ENCODE measurements at places on chromosomes 13 and 19. TPM values are rescaled to one million over a fixed set of nuclear protein-coding genes. Genes with fewer than 3 reads are reported as not detected.

The OR7E24 gene
- total RNA-seq = not detected

The TEX29 gene
- total RNA-seq = 0.69 TPM

The CDC34 gene
- total RNA-seq = 90.4 TPM

The NTN5 gene
- total RNA-seq = 1.2 TPM

The IGFL3 gene
- 2.1 TPM for total RNA-seq

The KLK7 gene
- not detected for total RNA-seq

The CD33 gene
- total RNA-seq = 0.09 TPM

The ZFP14 gene
- total RNA-seq = 8.2 TPM

The OR7A5 gene
- total RNA-seq = not detected

The IRGC gene
- total RNA-seq = not detected

GRCh38 chr13:20369886-20370361 is 137.8 kb upstream of the GJB6 start:
- no peak overlapping the region for H3K4me3 ChIP-seq
- H3K27me3 ChIP-seq = no peaks in the 10 kb centered on the region
- no peak for DNase-seq
- H3K36me3 ChIP-seq = no peaks in the 10 kb centered on the region
- no peak overlapping the region for H3K27ac ChIP-seq
- H3K4me1 ChIP-seq = no peaks in the 10 kb centered on the region

DNA sequence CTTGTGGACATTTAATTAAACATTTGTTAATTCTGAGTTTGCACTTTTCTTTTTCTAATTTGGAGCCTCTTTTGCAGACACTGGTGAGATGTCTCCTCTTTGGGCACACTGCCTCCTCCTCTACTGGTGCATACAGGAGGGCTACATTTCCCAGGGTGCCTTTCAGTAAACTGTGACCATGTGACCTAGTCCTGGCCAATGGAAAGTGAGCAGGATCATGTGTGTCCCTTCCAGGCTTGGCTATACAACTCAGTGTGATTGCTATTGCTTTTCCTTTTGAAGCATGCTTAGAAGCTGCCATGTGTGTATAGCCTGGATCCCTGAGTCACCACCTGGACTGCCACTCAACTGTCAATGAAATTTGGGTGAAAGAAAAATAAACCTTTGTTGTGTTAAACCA is 4.5 kb downstream of the IZUMO2 start:
- no peaks in the 10 kb centered on the region for H3K27me3 ChIP-seq
- H3K27ac ChIP-seq = no peak overlapping the region
- no peaks in the 10 kb centered on the region for H3K4me1 ChIP-seq
- no peaks in the 10 kb centered on the region for H3K36me3 ChIP-seq

- H3K27me3 ChIP-seq = no peaks in the 10 kb centered on the region
- H3K4me1 ChIP-seq = peaks cover 3% of the 10 kb centered on the region
- no peak for DNase-seq
Measured at GRCh38 chr13:71906448-71906847, 39.4 kb upstream of the DACH1 start.

DNA sequence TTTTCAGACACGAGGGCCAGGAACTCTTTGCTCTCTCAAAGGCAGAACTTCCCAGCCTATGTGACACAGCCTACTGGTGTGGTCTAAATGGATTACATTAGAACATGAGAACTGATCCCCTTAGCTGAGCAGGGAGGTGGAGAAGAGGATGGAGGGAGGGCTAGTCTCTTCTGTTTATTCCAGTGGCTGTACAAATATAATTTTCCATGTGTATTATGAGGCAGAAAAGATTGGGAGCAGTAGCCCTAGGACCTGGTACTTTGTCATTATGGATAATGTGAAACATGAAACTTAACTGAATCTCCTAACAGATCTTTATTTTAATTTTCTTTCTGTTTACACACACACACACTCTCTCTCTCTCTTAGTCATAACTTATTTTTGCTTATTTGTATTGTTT is 82.1 kb downstream of the WDFY2 start:
- H3K27ac ChIP-seq = no peak overlapping the region
- no peaks in the 10 kb centered on the region for H3K27me3 ChIP-seq
- no peak for DNase-seq
- H3K4me3 ChIP-seq = no peak overlapping the region
- H3K4me1 ChIP-seq = no peaks in the 10 kb centered on the region

DNA sequence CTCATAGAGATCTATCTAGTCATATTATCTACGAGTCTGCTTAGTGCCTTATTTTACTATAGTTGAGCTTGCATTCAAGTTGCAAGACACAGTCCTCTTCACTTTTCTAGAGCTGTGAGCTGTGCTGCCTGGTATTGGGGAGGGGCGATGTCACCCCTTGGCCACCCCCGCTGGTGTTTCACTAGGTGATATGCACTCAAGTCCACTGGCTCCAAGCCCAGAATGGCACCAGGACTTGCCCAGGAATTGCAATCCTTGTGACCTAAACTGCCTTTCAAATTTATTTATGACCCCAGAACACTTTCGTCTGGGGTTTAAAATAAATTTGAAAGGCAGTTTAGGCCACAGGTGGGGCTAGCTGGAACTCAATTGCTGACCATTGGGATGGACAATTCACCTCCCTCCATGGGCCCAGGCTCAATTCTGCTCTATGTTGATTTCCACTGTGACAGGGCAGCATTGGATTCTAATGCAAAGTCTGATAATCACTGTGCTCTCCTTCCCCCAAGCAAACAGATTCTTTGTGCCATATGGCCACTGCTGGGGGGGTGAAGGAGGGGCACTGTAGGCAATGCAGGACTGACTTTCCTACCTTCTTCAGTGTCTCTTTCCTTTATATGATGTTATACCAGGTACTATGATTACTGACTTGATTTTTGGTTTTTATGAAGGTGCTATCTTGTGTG is 1244.2 kb upstream of the MIR17HG start:
- no peaks in the 10 kb centered on the region for H3K27me3 ChIP-seq
- no peaks in the 10 kb centered on the region for H3K4me1 ChIP-seq
- H3K27ac ChIP-seq = no peak overlapping the region
- DNase-seq = no peak
- no peak overlapping the region for H3K4me3 ChIP-seq

DNA sequence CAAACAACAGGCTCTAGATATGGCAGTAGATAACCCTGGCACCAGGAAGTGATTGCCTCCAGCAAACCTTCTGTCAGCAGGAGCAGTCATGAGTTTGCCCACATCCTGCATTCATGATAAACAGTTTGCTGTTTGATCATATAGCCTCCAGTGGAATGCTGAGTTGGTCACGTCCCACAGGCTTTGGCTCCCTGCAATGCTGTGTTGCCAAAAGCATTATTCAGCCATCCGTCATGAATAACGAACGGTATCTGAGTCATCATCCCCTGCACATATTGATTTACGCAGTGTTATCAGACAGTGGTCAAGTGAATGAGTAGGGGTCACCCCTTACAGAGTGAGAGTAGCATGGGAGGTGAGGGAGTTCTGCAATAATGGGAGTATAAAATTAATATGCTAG is 21.9 kb upstream of the ZNF432 start:
- DNase-seq = no peak
- no peaks in the 10 kb centered on the region for H3K27me3 ChIP-seq

GRCh38 chr13:102907016-102907756 is 61.4 kb downstream of the ERCC5 start:
- no peaks in the 10 kb centered on the region for H3K36me3 ChIP-seq
- no peak overlapping the region for H3K27ac ChIP-seq
- no peak overlapping the region for H3K4me3 ChIP-seq
- no peaks in the 10 kb centered on the region for H3K27me3 ChIP-seq

DNA sequence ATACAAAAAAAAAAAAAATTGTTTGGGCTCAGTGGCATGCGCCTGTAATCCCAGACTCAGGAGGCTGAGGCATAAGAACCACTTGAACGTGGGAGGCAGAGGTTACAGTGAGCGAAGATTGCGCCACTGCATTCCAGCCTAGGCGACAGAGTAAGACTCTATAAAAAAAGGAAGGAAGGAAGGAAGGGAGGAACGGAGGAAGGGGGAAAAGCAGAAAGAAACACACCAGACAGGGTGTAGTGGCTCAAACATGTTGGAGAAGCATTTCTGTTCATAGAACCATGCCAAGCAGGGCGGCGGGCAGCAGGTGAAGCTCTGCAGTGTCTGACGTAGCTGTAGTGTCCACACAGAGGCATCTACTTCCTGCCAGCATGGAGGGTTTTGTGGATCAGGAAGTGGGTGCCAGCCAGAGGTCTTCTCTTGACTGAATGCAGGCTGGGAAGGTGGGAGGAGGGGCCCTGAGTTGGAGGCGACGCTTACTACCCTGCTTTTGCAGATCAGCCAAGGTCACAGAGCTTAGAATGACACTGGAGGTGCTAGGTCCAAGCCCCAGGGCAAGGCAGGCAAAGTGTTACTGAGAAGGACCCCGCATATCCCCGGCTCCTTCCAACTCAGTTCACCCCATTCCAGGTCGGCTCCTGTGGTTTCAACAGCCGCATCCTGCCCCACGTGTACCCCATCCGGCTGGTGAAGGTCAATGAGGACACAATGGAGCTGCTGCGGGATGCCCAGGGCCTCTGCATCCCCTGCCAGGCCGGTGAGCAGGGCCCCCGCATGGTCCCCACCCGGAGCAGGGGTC is 11.6 kb upstream of the PGLS start:
- H3K4me3 ChIP-seq = no peak overlapping the region
- no peaks in the 10 kb centered on the region for H3K4me1 ChIP-seq
- peak; percentile 79 for DNase-seq
- peak overlapping the region; percentile 38 for H3K27ac ChIP-seq

- H3K27me3 ChIP-seq = no peaks in the 10 kb centered on the region
- peaks cover 4% of the 10 kb centered on the region for H3K4me1 ChIP-seq
- H3K36me3 ChIP-seq = no peaks in the 10 kb centered on the region
- DNase-seq = no peak
- H3K4me3 ChIP-seq = no peak overlapping the region
- no peak overlapping the region for H3K27ac ChIP-seq
Measured at GRCh38 chr13:104295537-104295936, 1229.3 kb upstream of the SLC10A2 start.

DNA sequence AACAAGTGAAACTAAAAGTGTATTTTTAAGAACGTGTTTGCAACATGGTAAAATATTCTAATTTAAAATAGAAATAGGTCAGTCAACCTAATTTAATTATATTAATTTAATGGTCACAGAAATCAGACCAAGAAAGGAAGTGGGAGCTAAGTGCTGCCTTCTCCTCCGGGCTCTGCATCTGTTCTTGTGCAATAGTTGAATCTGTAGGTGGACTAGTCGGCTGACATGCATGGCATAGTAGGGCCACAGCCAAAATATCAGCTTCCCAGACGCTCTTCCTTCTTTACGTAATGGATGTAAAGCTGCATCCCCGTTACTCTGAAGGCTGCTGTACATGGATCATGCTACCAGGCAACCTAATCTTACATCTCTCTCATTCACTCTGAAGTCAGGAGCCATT is 47.3 kb downstream of the COL4A1 start:
- no peak overlapping the region for H3K27ac ChIP-seq
- H3K4me1 ChIP-seq = no peaks in the 10 kb centered on the region
- no peak overlapping the region for H3K4me3 ChIP-seq
- H3K36me3 ChIP-seq = peaks cover 52% of the 10 kb centered on the region

GRCh38 chr19:35454663-35455062 is 6.6 kb downstream of the FFAR2 start:
- no peaks in the 10 kb centered on the region for H3K27me3 ChIP-seq
- no peak overlapping the region for H3K4me3 ChIP-seq
- no peak overlapping the region for H3K27ac ChIP-seq
- no peaks in the 10 kb centered on the region for H3K36me3 ChIP-seq
- H3K4me1 ChIP-seq = peaks cover 5% of the 10 kb centered on the region

GRCh38 chr13:40984668-40985366 is 34.3 kb downstream of the ELF1 start:
- no peaks in the 10 kb centered on the region for H3K4me1 ChIP-seq
- DNase-seq = no peak
- peaks cover 4% of the 10 kb centered on the region for H3K36me3 ChIP-seq
- no peak overlapping the region for H3K4me3 ChIP-seq
- no peaks in the 10 kb centered on the region for H3K27me3 ChIP-seq

DNA sequence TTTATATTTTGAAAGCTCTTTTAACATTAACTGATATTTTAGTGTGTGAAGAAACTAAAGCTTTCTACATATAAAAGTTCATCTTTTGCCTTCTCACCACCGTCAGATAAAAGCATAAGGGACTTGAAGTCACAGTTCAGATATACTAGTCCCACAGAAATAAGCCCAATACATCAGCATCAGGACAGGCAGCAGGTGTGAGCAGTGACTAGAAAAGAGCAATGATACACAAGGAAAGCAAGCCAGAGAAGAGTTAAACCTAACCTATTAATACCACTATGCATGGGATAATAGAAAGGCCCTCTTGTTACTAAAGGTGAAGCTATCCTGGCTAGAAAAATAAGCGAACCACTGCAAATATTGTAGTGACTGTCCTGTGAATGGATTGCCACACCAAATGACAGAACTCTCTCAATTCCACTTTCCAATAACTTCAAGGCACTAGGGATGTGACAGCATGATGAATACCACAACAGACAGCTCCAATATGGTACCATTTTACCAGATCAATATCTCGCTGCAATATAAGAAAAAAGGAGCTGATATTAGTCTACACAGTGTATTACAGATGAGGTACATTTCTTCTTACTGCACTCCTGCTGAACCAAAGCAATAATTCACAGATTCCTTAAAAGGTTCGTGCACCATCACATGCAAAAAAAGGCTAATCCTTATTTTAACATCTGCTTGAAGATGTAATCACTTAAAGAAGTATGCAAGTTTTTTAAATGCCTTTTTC is 114.1 kb downstream of the DACH1 start:
- no peak for DNase-seq
- no peaks in the 10 kb centered on the region for H3K36me3 ChIP-seq
- no peaks in the 10 kb centered on the region for H3K27me3 ChIP-seq
- peak overlapping the region; percentile 19 for H3K27ac ChIP-seq

- H3K4me1 ChIP-seq = no peaks in the 10 kb centered on the region
- H3K4me3 ChIP-seq = no peak overlapping the region
- no peaks in the 10 kb centered on the region for H3K36me3 ChIP-seq
Measured at GRCh38 chr13:51009597-51009996, 100.0 kb downstream of the RNASEH2B start.

DNA sequence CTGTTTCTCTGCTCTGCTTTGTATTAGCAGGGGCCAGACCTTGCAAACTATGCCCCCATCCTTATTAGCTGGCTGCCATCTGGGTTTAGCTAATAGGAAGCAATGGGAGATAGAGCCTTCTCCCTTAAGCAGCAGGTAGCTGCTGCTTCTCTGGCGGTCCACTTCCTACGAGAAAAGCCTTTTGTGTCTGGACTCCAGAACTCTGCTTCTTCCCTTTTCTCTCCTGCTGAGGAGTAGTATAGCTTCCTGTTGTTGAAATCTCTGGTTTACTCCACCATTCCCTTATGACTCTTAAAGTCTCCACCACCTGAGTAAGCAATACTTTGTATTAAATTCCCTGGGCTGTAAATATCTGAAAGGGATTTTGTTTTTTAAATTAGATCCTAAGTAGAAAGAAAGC is 147.1 kb downstream of the DNAJC15 start:
- H3K4me1 ChIP-seq = peaks cover 3% of the 10 kb centered on the region
- DNase-seq = no peak
- H3K27ac ChIP-seq = no peak overlapping the region
- no peaks in the 10 kb centered on the region for H3K27me3 ChIP-seq

GRCh38 chr19:44757735-44758505 is 9.4 kb downstream of the BCL3 start:
- peaks cover 4% of the 10 kb centered on the region for H3K36me3 ChIP-seq
- no peak overlapping the region for H3K27ac ChIP-seq
- peak overlapping the region; percentile 78 for H3K4me3 ChIP-seq
- peak; percentile 90 for DNase-seq
- peaks cover 41% of the 10 kb centered on the region for H3K27me3 ChIP-seq

- H3K27ac ChIP-seq = no peak overlapping the region
- H3K4me3 ChIP-seq = no peak overlapping the region
- no peak for DNase-seq
- H3K4me1 ChIP-seq = no peaks in the 10 kb centered on the region
- H3K27me3 ChIP-seq = no peaks in the 10 kb centered on the region
- no peaks in the 10 kb centered on the region for H3K36me3 ChIP-seq
Measured at GRCh38 chr19:9547870-9548269, 9.4 kb upstream of the ZNF426 start.

- no peaks in the 10 kb centered on the region for H3K4me1 ChIP-seq
- no peak overlapping the region for H3K4me3 ChIP-seq
- no peaks in the 10 kb centered on the region for H3K27me3 ChIP-seq
- no peak for DNase-seq
Measured at GRCh38 chr19:29145756-29146155, 67.2 kb downstream of the UQCRFS1 start.

Data from endodermal cell (in vitro differentiated cells).